GM12878 (cell line): ENCODE measurements at places on chromosomes 4 and X.

GRCh38 chr4:38320343-38320695, 343.7 kb upstream of the KLF3 start:
- H3K4me1 ChIP-seq: peaks cover 27% of the 10 kb centered on the region
- H3K27ac ChIP-seq: peak overlapping the region; percentile 91
- H3K4me3 ChIP-seq: no peak overlapping the region
- DNase-seq: no peak

GRCh38 chr4:137610960-137611359, 78.7 kb upstream of the PCDH18 start:
- no peaks in the 10 kb centered on the region for H3K4me1 ChIP-seq
- no peak for DNase-seq
- H3K27me3 ChIP-seq: no peaks in the 10 kb centered on the region
- H3K36me3 ChIP-seq: no peaks in the 10 kb centered on the region
- no peak overlapping the region for H3K4me3 ChIP-seq
- H3K27ac ChIP-seq: no peak overlapping the region

DNA sequence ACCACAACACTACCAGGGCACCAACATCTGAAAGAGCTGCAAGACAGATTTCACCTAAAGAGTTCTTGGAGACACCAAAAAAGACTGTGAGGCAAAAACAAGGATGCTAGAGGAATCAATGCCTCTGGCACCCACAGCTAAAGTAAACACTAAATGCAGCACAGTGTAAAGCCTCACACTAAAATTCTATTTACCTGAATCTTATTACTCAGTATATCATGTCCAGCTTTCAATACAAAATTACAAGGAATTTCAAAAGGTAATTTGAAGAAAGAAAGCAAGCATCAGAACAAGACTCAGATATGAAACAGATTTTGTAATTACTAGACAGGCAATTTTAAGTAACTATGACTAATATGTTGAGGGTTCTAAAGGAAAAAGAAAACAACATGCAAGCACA, 19.6 kb downstream of the RAB28 start:
- DNase-seq: no peak
- no peak overlapping the region for H3K4me3 ChIP-seq
- no peak overlapping the region for H3K27ac ChIP-seq
- H3K36me3 ChIP-seq: no peaks in the 10 kb centered on the region; the same call in 1 of the 2 replicates
- H3K27me3 ChIP-seq: no peaks in the 10 kb centered on the region

DNA sequence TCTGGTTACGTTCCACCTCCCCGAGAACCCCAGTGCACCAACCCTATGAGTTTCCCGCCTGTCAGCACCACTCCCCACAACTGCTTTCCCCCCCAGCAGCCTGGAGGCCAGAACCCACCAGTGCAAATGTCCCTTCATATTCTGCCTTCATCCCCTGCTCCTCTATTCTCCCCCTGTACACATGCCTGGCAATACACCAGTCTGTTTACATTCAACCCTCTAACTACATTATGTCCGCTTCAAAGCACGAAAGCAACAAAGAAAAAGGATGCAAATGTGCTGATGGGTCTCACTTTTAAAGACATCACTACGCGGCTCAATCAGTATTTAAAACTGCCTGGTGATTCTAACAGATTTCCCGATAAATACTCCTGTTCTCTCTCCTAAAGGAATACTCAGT, 126.7 kb upstream of the SORBS2 start:
- H3K27me3 ChIP-seq: peaks cover 2% of the 10 kb centered on the region; the same call in 1 of the 2 replicates
- no peak for DNase-seq
- no peak overlapping the region for H3K4me3 ChIP-seq
- H3K27ac ChIP-seq: no peak overlapping the region
- no peaks in the 10 kb centered on the region for H3K4me1 ChIP-seq

- DNase-seq: no peak
- H3K27ac ChIP-seq: no peak overlapping the region
- no peaks in the 10 kb centered on the region for H3K4me1 ChIP-seq
- no peak overlapping the region for H3K4me3 ChIP-seq
- no peaks in the 10 kb centered on the region for H3K36me3 ChIP-seq
Measured at GRCh38 chrX:46294234-46294633, 251.0 kb downstream of the ZNF674 start.

GRCh38 chr4:139852612-139853269, 187.1 kb downstream of the MGST2 start:
- H3K36me3 ChIP-seq: no peaks in the 10 kb centered on the region
- no peak for DNase-seq
- peaks cover 2% of the 10 kb centered on the region for H3K27me3 ChIP-seq
- no peak overlapping the region for H3K4me3 ChIP-seq

- H3K27ac ChIP-seq: no peak overlapping the region
- H3K4me3 ChIP-seq: no peak overlapping the region
- no peaks in the 10 kb centered on the region for H3K27me3 ChIP-seq
- no peak for DNase-seq
- H3K4me1 ChIP-seq: no peaks in the 10 kb centered on the region
Measured at GRCh38 chr4:126772662-126773061, 860.1 kb upstream of the INTU start.

DNA sequence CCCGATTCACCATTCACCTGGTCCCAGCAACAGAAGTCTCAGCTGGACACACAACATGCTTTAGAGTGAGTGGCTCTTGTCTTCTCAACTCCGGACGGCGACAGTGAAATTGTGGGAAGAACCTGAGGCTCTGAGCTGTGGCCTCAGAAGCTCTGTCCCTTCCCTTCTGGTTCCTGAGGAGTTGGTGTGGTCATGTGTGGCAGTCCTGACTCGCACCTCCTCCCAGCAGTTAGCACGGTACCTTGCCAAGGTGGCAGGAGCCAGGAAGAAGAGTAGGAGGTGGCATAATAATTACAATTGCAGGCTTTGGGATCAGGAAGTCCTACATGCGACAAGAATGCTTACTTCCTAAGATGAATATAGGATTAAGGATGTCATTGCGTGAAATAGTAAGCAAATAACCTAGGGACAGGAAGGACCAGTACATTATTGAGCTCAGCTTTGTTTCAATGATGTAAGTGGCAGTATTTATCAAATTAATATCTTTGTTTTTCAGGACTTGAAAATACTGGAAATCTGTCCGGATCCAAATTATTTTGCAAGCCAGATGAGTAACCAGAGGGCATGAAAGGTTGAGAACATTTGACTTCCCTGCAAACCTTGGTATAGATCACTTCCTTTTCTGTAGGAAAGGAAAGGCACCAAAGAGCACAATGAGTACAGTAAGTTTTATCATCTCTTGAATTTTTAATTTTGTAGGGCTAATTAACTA, 21.1 kb downstream of the RNF4 start:
- H3K27me3 ChIP-seq: no peaks in the 10 kb centered on the region
- H3K4me1 ChIP-seq: peaks cover 37% of the 10 kb centered on the region
- no peak overlapping the region for H3K4me3 ChIP-seq
- H3K27ac ChIP-seq: no peak overlapping the region
- H3K36me3 ChIP-seq: peaks cover 45% of the 10 kb centered on the region

DNA sequence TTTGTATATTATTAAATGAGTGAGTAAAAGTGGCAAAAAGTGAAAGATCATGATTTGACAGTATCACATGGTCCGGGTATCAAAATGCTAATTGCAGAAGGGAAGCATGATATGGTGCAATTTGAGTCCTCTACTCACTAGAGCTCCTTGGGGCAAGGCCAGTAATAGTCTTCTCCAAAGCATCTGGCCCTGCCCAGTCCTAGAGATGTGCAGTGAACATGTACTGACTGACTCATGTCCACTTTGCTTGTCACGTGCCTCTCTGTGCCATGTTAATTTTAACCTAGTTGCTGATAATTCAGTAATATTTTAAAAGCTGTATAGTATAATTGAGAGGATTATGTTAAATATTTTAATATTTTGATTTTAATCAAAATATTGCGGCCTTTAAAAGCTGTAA, 54.6 kb upstream of the TENM3 start:
- H3K4me1 ChIP-seq: no peaks in the 10 kb centered on the region
- no peaks in the 10 kb centered on the region for H3K27me3 ChIP-seq
- H3K36me3 ChIP-seq: no peaks in the 10 kb centered on the region
- no peak overlapping the region for H3K4me3 ChIP-seq
- no peak for DNase-seq
